ENCODE measurements at places on chromosomes 7 and 10.

DNA sequence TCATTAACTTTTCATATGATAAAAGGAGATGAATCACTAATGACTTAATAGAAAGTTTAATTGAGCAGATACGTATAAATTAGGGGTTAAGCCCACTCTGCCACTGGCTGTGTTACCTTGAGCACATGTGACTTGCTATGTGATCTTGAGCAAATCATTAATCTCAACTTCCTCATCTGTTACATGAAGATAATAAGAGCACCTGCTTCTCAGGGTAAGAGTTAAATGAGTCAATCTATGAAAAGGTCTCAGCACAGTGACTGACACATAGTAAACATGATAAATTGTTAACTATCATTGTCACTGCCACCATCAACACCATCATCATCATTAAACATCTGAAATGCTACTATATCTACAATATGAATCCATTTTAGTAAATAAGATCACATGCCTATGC lies 110.8 kb downstream of the TPK1 start:
- DNase-seq, result no peak

DNA sequence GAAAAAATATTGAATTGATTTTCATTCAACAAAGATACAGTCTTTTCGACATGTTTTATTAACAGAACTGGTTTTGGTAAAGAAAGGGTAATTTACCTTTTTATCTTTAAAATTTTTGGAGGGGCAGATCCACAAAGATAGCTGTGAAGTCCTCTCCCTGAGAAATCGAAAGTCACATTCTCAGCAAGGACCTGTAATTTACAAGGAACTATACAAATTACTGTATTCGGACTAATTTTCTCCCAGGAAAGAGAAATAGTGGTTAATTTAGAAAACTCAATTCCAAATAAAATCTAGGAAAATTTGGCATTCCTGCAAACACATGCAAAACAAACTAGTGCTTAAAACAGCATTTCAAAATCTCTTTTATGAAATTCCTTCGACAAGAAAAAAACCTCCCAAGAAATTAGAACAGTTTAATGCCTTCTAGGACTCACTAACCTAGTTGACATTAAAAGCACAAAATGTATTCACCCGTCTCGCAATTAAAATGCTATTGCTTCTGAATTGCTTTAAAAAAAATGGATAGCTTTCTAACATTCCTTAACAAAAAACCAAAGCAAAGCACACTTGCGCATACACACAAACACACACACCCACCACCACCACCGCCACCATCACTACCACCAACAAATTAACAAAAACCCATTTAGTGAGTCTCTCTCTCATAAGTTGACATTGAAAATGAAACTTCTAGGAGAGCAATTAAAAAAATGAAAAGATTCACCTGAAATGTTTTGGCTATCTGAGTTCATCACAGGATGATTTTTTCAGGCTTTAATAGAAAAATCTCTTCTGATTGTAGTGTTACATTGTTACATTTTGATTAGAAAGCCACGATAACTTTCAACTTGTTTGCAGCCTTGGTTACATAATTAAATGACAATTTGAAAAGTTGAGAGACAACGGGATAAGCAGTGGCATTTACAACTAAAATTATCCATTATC lies 4.0 kb upstream of the NKX2-3 start:
- no peak for DNase-seq

GRCh38 chr7:66258409-66258808 lies 53.3 kb downstream of the TPST1 start:
- DNase-seq, result no peak

DNA sequence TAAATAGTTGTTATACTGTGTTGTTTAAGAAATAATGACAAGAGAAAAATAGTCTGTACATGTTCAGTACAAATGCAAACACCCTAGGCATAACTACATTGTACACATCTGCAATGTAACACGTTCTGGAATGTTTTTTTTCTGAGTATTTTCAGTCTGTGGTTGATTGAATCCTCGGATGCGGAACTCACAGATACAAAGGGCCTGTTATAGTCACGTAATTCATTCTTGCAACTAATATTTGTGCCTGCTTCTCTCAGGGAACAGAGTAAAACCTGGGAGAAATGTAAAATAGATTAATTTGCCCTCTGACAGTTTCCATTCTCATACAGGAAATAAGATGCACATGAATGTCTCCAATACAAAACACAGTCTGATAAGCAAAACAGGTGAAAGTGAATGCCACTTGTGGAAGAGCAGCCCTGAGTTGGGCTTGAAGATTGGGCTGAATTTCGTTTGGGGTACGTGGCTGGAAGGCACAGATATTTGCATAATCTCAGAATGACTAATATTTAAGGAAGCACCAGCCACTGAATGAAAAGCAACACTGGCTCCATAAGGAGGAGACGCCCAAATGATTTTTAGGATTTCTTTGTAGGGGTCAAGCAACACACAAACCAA lies 19.1 kb downstream of the DENND2A start:
- no peak for DNase-seq

- DNase-seq, result no peak
These were observed 594.5 kb upstream of the DPP6 start for GRCh38 chr7:153457746-153458145.

- DNase-seq, result no peak
These were observed 73.1 kb downstream of the MKLN1 start for GRCh38 chr7:131400681-131401176.

GRCh38 chr10:6647811-6648526 lies 67.9 kb upstream of the PRKCQ start:
- DNase-seq, result no peak

- no peak for DNase-seq
These were observed 166.4 kb upstream of the COBL start for GRCh38 chr7:51482976-51483375.

DNA sequence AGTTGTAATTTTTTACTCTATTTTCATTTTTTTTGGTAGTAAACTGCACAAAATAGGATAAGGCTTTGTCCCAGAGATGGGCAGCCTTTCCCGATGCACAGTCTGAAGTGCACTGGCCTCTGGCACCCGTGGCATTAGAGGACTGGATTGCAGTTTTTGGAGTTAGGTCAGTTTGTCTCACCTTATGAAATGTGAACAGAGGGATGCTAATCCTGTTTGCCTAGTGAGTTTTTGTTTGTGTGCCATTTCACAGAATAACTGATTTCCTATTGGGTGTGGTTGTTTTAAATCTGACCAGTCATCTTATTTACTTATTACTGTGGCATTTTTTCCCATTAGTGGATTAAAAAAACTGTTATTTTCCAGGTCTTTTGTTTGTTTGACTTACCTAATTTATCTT lies 109.5 kb upstream of the GATA3 start:
- DNase-seq, result no peak

DNA sequence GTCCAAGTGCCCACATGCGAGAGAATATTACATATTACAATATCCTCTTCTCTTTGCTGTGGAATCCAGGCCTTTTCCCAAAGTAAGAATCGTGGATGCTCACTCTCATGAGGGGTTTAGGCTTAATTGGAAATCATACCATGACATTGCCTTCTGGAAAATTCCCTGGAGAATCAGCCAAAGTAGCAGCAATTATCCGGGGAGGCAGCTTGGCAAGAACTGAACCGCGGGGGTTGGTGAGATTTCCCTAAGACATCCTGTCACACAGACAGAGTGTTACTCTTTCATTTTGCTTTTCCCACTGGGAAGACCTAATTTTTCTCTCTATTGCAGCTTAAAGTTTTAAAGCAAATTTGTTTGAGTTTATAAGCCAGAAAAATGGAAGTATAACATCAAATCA lies 463.6 kb upstream of the DPP6 start:
- DNase-seq, result no peak

- no peak for DNase-seq
These were observed 3.9 kb upstream of the GATA3 start for GRCh38 chr10:8050556-8051108.

DNA sequence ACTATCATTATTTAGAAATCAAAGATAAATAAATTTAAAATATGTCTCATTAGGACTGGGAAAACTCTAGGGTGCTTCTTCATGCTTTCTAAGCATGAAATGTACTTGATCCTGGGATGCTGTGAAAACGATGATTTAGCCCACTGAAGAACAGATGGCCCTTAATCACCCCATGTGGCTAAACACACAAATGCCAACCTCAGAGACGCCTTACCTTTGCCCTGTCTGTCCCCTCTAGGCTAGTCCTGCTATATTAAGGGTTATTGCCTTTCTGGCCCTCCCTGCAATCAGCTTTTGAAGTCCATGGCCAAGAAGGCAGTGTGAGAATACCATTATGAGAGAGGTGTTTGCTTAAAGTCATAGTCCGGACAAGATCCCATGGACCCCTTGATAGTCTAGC lies 217.2 kb downstream of the TWIST1 start:
- DNase-seq, result no peak

DNA sequence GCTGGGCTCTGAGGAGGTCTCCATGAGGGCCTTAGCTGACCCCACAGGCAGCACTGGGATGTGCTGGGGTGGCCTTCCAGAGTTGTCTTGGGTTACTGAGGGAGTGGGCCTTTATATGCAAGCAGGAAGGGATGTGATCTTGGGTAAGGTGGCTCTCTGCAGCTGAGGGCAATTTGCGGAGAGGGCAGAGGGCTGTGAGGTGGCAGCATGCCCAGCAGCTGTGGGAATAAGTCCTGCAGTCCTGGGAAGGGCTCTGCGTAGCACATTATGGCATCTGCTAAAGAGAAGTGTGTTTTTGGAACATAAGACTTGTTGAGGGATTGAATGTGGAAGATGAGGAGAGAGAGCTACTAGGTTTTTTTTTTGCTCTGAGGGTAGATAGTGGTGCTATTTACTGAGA lies 99.6 kb upstream of the KMT2E start:
- no peak for DNase-seq

- DNase-seq, result peak; percentile 75
These were observed 80.7 kb upstream of the CHST15 start for GRCh38 chr10:124174071-124174566.

GRCh38 chr10:78903341-78903940 lies 165.3 kb upstream of the ZMIZ1 start:
- peak; percentile 48 for DNase-seq

DNA sequence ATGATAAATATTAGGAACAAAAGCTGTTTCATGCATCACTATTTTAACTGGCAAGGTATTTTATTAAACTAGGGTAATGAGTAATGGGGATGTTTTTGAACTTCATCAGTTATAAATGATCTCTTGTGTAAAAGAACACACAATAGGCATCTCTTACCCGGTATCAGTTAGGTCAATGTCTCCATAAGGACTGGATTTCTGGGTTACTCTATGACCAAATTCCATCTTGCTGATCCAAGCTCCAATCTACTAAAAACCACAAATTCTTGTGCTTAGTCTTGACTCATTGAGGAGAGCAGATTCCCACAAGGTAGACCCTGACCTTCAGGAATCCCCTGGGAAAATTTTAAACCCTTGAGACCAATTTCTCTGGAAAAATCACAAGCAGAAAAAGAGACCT lies 1167.7 kb downstream of the XPNPEP1 start:
- no peak for DNase-seq

DNA sequence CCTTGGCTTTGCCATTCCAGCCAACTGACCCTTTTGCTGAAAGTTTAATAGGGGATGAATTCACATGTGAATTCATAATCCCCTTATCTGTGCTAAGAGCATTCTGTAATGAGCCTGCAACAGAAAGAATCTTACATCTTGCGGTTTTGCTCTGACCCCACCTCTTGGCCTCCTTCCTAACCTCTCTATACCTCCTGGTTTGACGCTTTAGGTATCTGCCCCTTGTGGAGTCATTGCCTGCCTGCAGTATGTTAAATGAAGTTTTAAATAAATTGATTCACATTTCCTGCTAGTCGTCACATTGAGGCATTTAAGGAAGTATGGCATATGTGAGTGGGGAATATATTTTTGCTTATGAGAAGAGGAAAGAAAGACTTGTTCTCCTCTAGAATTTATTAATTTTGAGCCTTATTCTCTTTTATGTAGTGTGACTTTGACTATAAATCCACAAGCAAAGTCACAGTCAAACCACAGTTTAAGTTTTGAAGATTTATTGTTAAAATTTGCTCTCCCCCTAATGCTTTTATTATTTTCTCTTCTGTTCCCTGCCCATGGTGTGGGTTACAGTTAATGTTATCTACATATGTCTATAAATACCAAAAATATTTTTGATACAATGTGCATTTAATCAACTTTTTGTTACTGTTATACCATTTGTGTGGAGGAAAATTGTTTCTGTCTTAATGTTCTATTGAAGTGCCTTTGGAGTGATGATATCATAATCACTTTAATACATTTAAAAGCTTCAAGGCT lies 60.9 kb downstream of the LRMDA start:
- no peak for DNase-seq

GRCh38 chr7:28587211-28587610 lies 174.9 kb downstream of the CREB5 start:
- no peak for DNase-seq

- DNase-seq, result no peak
These were observed 177.6 kb upstream of the NAMPT start for GRCh38 chr7:106462365-106462859.

DNA sequence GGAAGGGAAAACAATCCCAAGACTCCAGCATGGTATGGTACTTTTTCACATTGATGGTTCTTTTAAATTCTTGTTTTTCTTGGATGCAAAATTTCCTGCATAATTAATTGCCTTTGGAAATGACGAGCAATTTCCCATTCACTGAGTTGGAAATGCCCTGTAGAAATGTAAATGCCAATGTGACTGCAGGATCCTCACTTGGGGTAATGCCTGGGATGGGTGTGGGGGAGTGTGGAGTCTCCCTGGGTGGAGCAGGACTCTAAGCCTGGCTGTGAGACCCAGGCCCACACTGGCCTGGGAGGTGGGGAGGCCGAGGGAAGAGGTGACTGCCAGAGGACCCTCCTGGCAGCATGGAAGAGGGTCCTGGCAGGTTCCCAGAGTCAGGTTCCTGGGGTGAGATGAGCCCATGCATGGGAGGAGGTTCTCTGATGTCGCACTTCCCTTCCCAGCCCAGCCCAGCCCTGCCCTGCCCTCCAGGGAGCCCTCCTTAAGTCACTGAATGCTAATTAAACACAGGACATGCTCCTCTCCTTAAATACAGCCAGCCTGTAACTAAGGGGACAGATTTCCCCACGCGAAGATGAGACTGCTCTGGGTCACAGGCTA lies 157.9 kb downstream of the GFRA1 start:
- no peak for DNase-seq

- peak; percentile 82 for DNase-seq
These were observed 366.9 kb upstream of the NUPR2 start for GRCh38 chr7:56483153-56483552.

- DNase-seq, result no peak
These were observed 34.0 kb downstream of the GATA3 start for GRCh38 chr10:8088504-8088903.

DNA sequence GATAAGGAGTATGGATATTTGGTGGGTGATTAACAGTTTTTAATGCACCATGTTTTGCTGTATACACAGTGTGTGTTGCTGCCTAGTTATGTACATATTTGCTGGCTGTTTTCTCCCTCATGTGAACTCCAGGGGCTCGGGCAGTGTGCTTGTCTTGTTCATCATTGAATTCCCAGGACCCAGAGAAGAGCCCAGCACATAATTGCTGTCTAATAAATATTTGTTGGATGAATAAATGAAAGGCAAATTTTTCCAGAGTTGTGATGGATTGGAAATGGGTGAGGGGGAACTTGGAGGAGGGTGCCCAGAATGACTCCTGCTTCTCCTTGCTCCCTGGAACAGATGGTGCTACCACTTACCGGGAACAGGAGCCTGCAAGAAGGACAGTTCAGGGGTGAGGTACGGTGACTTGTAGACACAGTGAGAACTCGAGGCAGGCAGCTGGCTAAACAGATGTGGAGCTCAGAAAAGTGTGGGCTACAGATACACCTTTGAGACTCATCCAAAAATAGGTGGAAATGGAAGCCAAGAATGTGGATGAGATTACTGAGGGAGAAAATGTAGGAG lies 586.8 kb upstream of the MGMT start:
- peak; percentile 32 for DNase-seq

GRCh38 chr10:109647627-109648026 lies 275.7 kb downstream of the XPNPEP1 start:
- no peak for DNase-seq

GRCh38 chr7:155108144-155108901 lies 38.2 kb downstream of the HTR5A start:
- DNase-seq, result no peak
